ENCODE measurements at places on chromosomes 13 and 19.

DNA sequence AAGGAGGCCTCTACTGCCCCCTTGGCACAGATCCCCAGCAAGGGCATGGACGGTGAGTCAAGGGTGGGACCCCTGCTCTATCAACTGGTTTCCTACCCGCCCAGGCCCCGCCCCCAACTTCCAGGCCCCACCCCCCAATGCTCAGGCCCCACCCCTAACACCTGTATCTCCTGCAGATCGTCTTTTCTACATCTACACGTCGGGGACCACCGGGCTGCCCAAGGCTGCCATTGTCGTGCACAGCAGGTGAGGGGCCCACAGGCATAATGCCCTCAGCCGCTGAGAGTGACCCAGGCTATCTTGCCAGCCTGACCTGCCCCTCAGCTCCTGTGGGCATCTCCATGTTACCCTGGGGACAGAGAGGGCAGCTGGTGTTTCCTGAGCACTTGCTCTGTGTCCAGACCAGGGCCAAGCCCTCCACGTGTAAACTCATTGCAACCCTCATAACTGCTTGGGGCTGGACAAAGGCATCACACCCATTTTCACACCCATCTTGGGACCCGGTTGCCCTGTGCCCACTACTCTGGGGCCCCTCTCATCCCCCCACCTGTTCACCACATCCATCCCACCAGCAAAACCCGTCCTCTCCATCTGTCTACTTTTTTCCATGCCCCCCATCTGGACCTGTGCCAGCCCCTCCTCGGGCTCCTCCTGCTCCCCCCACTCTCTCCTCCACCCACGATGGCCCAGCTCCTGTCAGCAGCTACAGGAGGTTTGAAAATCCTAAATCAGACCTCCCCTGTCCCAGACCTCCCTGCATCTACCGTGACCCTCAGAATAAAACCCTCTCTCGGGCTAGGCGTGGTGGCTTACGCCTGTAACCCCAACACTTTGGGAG is 17.2 kb downstream of the SLC27A1 start:
- DNase-seq, result no peak

DNA sequence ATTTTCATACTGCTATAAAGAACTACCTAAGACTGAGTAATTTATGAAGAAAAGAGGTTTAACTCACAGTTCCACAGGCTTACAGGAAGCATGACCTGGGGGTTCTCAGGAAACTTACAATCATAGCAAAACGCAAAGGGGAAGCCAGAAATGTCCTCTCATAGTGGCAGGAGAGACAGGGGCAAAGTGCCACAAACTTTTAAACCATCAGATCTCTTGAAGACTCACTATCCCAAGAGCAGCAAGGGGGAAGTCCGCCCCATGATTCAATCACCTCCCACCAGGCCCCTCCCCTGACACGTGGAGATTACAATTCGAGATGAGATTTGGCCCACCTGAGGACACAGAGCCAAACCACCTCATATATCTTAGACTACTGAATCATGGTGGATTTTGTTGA is 198.7 kb downstream of the KCTD12 start:
- DNase-seq, result no peak

DNA sequence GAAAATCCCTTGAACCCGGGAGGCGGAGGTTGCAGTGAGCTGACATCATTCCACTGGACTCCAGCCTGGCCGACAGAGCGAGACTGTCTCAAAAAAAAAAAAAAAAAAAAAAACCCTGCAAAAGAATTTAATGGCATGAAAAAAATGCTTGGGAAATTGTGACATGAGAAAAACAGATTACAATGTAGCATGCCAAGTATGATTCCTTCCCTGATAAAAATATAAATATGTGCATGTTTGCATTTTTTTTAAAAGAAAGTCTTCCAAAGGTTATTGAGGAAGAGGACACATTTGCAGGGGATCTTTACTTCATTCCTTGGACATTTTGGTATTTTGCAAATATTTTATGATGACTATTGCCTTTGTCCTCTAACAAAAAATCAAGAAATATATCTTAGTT is 14.5 kb upstream of the ZBTB32 start:
- DNase-seq, result no peak

- no peak for DNase-seq
These were observed 20.1 kb downstream of the PCCA start for GRCh38 chr13:100108913-100109507.

GRCh38 chr13:28636069-28636468 is 22.9 kb upstream of the POMP start:
- DNase-seq, result no peak

- DNase-seq, result no peak
These were observed 608.3 kb downstream of the PCDH17 start for GRCh38 chr13:58239774-58240268.

- no peak for DNase-seq
These were observed 79.3 kb downstream of the CRYL1 start for GRCh38 chr13:20446405-20446804.

GRCh38 chr13:112244495-112245177 is 131.5 kb upstream of the SPACA7 start:
- DNase-seq, result no peak

DNA sequence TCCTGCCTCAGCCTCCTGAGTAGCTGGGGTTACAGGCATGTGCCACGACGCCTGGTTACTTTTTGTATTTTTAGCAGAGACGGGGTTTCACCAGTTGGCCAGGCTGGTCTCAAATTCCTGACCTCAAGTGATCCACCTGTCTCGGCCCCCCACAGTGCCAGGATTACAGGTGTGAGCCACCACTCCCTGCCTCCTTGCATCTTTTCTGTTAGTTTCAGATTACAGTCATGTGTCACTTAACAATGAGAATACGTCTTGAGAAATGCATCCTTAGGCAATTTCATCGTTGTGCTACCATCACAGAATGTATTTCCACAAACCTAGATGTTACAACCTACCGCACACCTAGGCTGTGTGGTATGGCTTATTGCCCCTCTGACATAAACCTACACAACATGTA is 180.4 kb downstream of the TM9SF2 start:
- no peak for DNase-seq

GRCh38 chr13:99415851-99416331 is 85.4 kb upstream of the TM9SF2 start:
- no peak for DNase-seq
